ENCODE measurements at places on chromosomes 16 and 17. TPM values are rescaled to one million over a fixed set of nuclear protein-coding genes. Genes with fewer than 3 reads are reported as not detected.

- H3K4me3 ChIP-seq, result no peak overlapping the region
- H3K4me1 ChIP-seq, result no peaks in the 10 kb centered on the region
- no peak overlapping the region for H3K27ac ChIP-seq
- H3K36me3 ChIP-seq, result peaks cover 9% of the 10 kb centered on the region
- DNase-seq, result no peak
These were observed 170.3 kb downstream of the CHD9 start for GRCh38 chr16:53224951-53225533.

GRCh38 chr16:89448656-89449055 lies 41.7 kb downstream of the ANKRD11 start:
- no peak overlapping the region for H3K27ac ChIP-seq
- no peak for DNase-seq
- peaks cover 1% of the 10 kb centered on the region for H3K36me3 ChIP-seq
- H3K4me3 ChIP-seq, result no peak overlapping the region

- no peaks in the 10 kb centered on the region for H3K27me3 ChIP-seq
- no peak for DNase-seq
- peaks cover 38% of the 10 kb centered on the region for H3K36me3 ChIP-seq
- H3K27ac ChIP-seq, result peak overlapping the region; percentile 97
- peak overlapping the region; percentile 76 for H3K4me3 ChIP-seq
These were observed 202.2 kb upstream of the CHMP6 start for GRCh38 chr17:80789356-80789902.

GRCh38 chr17:45293413-45294211 lies 23.2 kb downstream of the MAP3K14 start:
- DNase-seq, result no peak
- H3K4me3 ChIP-seq, result no peak overlapping the region
- no peaks in the 10 kb centered on the region for H3K27me3 ChIP-seq
- peaks cover 27% of the 10 kb centered on the region for H3K36me3 ChIP-seq

DNA sequence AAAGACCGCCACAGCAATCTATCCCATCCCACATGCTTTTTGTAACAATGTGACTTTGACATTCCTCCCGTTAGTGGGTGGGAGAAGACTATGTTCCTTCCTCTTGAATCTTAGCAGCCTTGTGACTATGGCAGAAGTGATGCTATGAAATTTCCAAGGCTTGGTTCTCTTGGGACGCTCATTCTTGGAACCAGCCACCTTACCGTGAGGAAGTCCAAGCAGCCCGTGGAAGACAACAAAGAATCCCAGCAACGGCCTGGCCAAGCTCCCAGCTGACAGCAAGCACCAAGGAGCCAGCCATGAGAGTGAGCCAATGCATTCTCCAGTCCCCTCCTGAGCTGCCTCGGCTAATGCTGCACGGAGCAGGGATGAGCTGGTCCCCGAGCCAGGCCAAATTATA lies 62.3 kb downstream of the VPS53 start:
- DNase-seq, result no peak
- no peak overlapping the region for H3K27ac ChIP-seq
- no peaks in the 10 kb centered on the region for H3K4me1 ChIP-seq
- peaks cover 19% of the 10 kb centered on the region for H3K36me3 ChIP-seq
- no peaks in the 10 kb centered on the region for H3K27me3 ChIP-seq
- no peak overlapping the region for H3K4me3 ChIP-seq

DNA sequence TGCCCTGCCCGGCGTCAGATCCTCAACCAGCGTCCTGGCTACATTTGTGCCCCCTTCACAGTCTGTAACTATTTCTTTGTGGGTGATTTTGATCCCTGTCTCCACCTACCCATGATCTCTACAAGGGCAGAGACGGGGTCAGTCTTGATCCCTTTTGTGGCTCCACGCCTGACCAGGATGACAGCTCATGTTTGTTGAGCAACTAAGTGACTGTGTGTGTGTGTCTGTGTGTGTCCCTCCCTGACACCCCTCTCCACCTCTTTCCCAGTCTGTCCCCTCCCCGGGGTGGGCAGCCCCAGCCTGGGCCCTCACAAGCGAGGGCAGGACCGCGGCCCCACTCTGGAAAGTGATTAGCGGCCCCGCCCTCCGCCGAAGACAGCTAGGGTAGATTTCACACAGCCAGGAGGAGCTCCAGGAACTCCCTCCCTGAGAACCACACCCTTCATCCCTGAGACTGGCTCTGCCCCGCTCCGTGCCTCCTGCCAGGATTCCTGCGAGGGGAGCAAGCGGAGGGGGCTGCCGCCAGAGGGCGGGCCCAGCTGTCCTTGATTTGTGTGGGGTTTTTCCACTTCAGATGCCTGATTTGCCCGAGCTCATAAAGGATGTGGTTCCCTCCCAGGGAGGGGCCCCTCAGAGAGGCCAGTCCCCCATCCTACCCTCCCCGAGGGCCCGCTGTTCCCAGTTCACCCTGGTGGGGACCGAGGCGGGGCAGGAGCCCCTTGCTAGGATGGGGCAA lies 5.3 kb upstream of the HS3ST6 start:
- no peaks in the 10 kb centered on the region for H3K36me3 ChIP-seq
- DNase-seq, result no peak
- peaks cover 1% of the 10 kb centered on the region for H3K4me1 ChIP-seq
- no peak overlapping the region for H3K27ac ChIP-seq
- H3K4me3 ChIP-seq, result no peak overlapping the region

Gene GPS1
- 79.8 TPM for total RNA-seq

DNA sequence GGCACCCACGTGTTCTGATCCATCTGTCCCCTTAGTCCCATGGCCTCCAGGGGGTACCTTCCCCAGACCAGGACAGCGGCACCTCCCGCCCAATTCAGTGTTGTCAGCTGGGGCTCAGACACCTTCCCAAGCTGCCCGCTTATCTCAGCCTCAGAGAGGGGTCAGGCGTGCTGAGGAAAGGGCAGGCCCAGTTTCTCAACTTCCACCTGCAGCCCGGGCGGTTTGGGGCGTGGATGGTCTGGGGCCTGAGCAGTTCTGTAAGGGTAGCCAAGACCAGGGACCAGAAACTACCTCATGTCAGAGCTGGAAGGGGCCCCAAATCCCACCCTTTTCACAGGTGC lies 5.1 kb downstream of the PLCD3 start:
- peaks cover 13% of the 10 kb centered on the region for H3K27me3 ChIP-seq
- DNase-seq, result no peak
- no peak overlapping the region for H3K27ac ChIP-seq
- no peak overlapping the region for H3K4me3 ChIP-seq
- H3K36me3 ChIP-seq, result no peaks in the 10 kb centered on the region
- H3K4me1 ChIP-seq, result no peaks in the 10 kb centered on the region

DNA sequence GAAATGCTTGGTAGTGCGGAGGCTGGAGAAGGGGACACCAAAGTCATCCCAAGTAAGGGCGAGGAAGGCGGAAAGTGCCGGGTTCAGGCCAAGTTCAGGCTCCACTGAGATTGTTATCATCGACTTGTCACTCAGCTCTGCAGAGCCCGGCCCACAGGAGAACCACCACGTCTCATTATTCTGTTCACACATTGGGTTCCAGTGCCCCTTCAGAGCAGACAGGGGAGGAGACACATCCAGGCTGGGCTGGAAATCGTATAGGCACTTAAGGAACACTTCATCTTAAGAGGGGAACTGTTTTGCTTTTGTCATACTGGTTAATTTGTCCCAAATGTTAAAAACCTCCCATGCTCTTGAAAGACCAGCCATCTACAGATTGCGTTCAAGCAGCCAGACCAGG lies 118.3 kb upstream of the ADAMTS18 start:
- DNase-seq, result no peak
- H3K4me3 ChIP-seq, result no peak overlapping the region
- H3K36me3 ChIP-seq, result no peaks in the 10 kb centered on the region
- H3K4me1 ChIP-seq, result no peaks in the 10 kb centered on the region
- no peak overlapping the region for H3K27ac ChIP-seq
